ENCODE measurements at places on chromosomes 11 and 22.

DNA sequence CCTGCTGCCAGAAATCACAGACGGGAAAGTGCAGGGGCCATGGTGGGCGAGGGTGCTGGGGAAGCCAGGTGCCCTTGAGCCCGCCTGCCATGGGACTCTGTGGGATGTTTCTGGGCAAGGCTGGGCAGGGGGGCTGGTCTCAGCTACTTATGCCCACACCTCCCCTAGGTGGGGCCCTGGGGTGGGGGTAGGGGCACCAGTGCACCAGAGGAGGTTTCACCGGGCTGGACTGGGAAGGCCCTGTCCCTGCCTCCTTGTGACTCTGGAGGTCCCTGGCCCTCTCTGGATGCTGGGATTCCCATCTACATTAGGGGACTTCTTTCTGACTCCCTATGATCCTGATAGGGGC lies 75.2 kb upstream of the WNT11 start:
- no peak for DNase-seq

DNA sequence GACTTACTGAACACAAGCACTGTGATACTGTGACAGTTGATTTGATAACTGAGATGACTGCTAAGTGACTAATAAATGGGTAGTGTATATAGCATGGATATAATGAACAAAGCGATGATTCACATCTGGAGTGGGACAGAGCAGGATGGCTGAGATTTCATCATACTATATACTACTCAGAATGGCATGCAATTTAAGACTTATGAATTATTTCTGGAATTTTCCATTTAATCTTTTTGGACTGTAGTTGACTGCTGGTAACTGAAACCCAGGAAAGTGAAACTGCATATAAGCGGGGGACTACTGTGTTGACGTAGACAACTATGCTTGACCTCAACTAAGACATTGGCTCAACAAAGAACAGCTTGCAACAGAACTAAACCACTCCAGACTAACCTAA lies 20.0 kb upstream of the NUCB2 start:
- no peak for DNase-seq

GRCh38 chr11:57464539-57465181 lies 4.3 kb downstream of the RTN4RL2 start:
- DNase-seq, result no peak

GRCh38 chr22:37679670-37680069 lies 4.2 kb downstream of the LGALS1 start:
- DNase-seq, result no peak

- no peak for DNase-seq
Measured at GRCh38 chr11:3669742-3670183, 1.4 kb downstream of the CHRNA10 start.

DNA sequence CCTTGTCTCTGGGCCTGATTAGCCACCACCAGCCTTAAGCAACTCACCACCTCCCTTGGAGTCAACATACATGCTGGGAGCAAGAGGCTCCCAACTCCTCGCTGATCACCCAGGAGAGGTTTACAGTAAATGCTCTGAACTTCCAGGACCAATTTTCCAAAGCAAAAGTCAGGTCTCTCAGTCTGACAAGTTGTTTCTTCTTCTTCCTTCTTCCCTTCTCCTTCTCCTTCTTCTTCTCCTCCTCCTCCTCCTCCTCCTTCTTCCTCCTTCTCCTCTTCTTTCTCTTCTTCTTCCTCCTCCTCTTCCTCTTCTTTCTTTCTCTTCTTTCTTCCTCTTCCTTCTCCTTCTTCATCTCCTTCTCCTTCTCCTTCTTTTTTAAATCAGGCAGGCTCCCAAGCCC lies 148.2 kb downstream of the NECTIN1 start:
- no peak for DNase-seq

GRCh38 chr22:49460091-49460490 lies 367.6 kb downstream of the BRD1 start:
- no peak for DNase-seq

- DNase-seq, result no peak
Measured at GRCh38 chr11:47992959-47993820, 12.8 kb downstream of the PTPRJ start.

DNA sequence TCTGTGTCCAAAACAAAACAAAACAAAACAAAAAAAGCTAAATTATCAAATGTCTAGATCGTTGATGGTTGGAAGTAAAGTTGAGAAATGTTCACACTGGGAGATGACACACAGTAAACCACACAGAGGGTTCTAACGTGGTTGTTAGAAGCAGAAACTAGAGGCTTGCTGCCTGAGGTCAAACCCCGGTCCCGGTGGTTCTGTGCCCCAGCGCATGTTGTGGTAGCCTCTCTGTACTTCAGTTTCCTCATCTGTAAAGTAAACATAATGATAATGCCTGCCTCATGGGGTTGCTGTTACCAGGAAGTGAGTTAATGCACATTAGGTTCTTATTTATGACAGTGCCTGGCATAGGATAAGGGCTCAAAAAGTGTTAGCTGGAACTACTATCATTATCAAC lies 33.4 kb downstream of the PPARA start:
- no peak for DNase-seq

DNA sequence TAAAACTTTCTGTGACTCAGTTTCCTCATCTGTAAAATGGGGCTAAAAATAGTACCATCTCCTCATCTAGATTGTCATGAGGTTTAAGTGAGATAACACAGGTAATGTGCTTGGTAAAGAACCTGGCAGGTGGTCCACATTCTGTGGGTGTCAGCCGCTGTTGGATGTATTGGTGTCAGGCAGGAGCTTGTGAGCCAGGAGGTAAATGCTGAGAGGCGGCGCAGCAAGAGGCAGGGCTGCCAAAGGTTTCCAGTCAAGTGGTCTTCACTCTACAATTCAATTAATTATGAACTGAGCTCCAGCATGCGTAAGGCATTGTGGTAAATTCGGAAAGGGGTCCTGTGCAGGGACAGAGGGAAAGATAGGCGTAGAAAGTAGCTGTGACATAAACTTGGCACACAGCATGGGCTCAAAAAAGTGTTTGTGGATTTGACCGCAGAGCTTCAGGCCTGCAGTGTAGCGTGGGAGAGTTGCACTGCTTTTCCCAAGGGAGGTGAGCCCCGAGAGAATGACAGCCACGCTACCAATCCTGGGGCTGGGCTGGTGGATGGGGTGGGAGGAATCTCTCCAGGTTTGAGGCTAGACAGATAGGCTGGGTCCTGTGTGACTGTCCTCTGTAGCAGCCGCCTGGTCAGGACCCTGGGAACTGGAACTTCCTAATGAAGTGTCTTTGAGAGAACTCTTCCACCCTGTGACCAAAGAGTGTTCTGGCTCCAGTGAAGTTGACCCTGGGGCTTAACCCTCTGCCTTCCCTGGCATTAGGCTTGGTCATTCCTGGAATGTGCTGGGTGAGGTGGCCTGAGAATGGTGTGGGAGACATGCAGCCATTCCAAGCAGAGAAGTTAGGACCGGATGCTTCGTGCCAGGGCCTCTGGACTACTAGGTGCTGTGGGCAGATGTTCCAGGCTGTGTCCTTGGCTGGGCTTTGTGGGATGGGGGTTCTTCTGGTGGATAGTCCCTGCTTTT lies 122.4 kb downstream of the FEZ1 start:
- DNase-seq, result no peak

- no peak for DNase-seq
Measured at GRCh38 chr11:101321222-101321621, 191.6 kb upstream of the PGR start.

DNA sequence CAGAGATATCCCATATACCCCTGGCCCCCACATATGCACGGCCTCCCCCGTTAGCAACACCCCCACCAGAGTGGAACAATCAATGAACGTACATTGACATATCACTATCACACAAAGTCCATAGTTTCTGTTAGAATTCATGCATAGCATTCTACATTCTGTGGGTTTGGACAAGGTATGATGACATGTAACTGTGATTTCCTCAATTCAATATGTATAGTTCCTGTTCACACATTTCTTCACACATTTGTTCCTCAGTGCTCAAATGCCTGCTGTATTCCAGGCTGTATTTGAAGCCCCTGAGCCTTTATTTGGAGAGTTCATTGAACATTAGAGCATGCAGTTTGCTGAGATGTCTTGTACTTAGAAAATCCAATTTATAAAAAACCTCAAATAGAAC lies 69.9 kb downstream of the PTPRJ start:
- DNase-seq, result no peak

DNA sequence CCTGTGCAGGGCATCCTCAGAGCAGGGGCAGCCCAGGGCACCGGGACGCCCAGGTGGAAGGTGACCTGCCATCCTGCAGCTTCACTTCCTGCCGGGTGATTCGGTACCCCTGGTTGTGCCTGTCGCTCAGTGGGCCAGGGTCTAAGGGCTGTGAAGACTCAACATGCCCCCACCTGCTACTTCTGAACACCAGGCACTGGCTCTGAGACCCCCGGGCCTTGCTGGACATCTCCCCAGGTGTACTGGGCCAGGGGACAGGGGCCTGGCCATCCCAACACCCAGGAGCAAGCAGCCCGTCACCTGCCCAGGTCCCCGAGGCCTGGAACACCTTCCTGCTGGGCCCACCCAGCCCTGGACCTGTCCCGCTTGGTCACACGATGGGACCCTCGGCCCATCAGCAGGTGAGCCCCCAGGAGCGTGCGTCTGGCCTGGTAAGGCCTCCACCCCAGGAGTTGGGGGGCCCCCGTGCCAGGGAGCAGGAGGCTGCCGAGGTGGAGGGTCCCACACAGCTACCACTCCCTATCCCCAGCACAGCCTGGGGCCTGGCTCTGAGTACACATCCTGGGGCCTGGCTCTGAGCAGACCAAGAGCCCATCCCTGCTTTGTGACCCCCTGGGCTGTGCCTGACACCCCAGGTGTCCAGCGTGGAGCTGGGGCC lies 3.9 kb upstream of the MUC5B start:
- DNase-seq, result no peak

DNA sequence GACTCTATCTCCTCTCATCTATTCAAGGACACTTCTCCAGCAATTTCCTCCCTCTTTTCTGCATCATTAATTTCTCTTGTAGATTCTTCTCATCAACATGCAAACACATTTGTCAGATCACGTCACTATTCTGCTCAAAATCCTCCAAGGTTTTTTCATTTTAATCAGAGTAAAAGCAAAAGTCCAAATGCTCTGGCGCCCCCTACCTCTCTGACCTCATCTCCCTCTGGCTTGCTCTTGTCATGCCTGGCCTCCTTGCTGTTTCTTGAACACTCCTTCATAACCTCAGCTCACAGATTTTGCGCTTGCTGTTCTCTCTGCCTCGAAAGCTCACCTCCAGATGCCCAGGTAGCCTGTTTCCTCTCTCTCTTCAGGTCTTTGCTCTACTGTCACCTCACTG lies 22.4 kb downstream of the RTCB start:
- no peak for DNase-seq

GRCh38 chr11:91173701-91174100 lies 950.9 kb upstream of the CHORDC1 start:
- DNase-seq, result no peak

GRCh38 chr22:36287881-36288515 lies 35.1 kb downstream of the APOL1 start:
- DNase-seq, result no peak

- no peak for DNase-seq
Measured at GRCh38 chr11:17774232-17775034, 39.9 kb downstream of the KCNC1 start.

- no peak for DNase-seq
Measured at GRCh38 chr22:31342389-31343140, 3.6 kb downstream of the PATZ1 start.

- no peak for DNase-seq
Measured at GRCh38 chr11:95140397-95141033, 50.9 kb downstream of the ENDOD1 start.

GRCh38 chr11:36048496-36049247 lies 104.8 kb downstream of the LDLRAD3 start:
- no peak for DNase-seq

DNA sequence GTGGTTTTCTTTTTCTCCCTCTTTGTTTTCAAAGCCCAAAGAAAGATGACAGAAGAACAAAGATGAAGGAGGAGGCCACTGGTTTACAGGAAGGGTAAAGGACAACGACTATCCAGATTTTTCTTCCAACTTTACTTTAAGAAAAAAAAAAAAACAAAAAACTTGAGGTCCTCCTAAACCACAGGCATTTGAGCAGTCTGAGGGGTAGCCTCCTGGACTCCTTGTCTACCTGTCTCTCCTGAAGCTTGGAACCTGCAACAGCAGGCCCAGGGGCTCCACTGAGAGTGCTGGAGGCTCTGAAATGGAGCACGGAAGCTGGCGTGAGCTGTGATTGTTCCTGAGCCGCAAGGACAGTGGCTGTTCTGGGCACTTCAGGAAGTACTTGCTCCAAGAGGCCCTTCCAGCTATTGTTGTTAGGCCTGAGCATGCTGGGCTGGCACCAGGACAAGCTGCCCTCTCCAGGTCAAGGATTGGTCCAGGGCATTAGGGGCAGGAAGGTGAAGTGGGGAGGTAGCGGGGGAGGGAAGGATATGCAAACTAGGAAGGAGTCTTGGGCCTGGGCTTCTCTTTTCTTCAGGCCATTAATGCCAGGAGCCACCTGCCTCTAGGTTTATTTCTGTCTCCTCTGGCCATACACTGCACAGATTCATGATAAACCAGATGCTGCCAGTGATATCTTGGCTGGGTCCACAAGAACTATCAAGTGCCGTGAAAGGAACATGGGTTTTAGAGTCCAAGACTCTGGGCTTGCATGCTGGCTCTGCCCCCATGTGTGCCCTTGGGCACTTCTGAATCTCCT lies 147.3 kb downstream of the CCDC34 start:
- DNase-seq, result no peak

- no peak for DNase-seq
Measured at GRCh38 chr11:87974797-87975196, 200.4 kb downstream of the RAB38 start.

DNA sequence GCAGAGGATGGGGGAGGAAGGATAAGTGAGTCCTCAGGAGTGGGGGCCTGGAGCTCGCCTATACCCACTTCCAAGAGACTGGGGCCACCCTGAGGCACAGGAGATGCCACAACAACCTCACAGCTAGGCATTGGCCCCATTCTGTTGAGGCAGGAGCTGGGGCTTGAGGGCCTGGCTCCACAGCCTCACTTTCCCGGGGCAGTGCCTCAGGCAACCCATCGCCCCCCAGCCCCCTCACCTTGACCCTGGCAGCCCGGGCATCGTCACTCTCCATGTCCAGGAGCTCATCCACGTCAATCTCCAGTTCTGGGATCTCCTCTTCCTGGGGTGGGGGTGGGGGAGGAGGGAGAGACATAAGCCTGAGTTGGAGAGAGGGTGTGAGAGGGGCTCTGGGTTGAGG lies 1.8 kb downstream of the PPP1R14B start:
- no peak for DNase-seq

DNA sequence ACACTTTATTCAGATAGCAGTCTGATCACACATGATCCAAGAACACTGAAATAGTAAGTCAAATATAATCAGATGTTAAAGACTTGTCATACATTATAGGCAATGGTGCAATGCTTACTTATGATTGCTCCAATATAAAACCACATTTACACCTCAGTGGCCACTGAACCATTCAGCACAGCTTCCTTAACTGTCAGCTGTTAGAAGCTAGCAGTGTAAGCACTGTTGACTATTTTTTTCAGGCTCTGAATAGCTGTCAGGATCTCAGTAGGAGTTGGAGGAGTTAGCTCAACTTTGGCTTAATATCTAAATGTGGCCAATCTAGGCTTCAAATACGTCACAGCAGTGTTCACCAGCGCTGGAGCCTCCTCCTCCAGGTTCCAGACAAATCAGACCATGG lies 36.6 kb downstream of the METTL15 start:
- DNase-seq, result no peak

- DNase-seq, result no peak
Measured at GRCh38 chr11:69513663-69514224, 32.3 kb downstream of the LINC01488 start.

- no peak for DNase-seq
Measured at GRCh38 chr22:49959782-49960158, 802 bp upstream of the PIM3 start.

Measured in CD8-positive, alpha-beta memory T cell (primary cell).